ENCODE measurements at places on chromosomes 16 and 17.

- no peak for DNase-seq
Observed at GRCh38 chr16:88854306-88855111, 2.2 kb downstream of the GALNS start.

DNA sequence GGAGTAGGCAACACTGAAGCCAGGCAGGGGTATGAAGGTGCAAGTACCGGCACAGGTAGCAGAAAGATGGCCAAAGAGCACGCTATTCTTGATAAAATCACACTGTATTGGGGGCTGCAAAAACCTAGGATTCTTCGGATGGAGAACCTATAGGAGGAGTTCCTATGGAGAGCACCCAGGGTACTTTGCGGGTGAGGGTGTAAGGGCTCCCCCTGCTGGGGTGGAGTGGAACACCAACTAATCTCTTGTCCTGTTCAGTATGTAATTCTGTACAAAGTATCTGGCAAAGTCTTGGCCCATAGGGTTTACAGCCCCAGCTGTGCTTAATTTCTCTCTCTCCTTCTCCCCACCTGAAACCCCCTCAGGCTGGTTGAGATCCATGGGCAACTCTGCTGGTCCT is 393.1 kb upstream of the ASIC2 start:
- DNase-seq, result no peak

GRCh38 chr17:67841992-67842391 is 16.7 kb downstream of the BPTF start:
- no peak for DNase-seq

DNA sequence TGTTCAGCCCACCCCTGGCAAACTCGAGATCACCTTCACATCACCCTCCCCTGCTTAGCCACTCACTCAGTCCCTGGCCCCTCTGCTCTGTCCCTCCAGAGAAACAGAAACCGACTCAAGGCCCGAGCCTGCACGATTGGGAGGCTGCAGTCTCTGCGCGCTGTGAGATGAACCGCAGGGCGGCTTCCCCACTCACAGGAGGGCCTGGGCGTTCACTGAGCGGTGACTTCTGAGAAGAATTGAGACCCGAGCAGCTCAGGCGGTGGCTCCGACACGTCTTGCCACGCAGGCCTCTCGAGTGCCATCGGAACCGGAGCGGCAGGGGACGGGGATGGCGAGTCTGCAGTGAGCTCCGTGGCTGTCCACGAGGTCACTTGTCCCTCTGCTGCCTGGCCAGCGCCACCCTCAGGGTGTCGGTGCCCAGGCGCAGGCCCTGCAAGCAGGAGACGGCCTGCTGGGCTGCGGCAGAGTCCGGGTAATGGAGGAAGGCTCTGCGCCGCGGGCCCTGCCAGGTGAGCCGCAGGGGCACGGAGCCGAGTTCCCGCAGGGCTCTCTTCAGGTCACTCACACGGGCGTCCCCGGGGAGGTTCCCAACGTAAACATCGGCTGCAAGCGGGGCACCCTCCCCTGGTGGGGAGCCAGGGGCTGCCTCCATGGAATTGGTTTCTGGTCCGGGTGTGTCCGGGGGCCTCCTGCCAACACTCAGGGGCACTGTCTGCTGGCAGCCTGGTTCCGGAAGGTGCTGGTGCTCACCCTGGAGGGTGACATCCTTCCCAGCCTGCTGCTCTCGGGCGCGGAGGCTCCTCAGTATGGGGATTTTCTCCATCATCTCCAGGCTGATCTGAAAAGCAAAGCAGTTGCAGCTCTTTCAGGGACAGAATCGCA is 21.6 kb downstream of the FOXF1 start:
- no peak for DNase-seq

GRCh38 chr16:9527976-9528375 is 436.5 kb downstream of the HAPSTR1 start:
- DNase-seq, result no peak

GRCh38 chr17:34420254-34420766 is 57.3 kb upstream of the CCL1 start:
- peak; percentile 45 for DNase-seq

DNA sequence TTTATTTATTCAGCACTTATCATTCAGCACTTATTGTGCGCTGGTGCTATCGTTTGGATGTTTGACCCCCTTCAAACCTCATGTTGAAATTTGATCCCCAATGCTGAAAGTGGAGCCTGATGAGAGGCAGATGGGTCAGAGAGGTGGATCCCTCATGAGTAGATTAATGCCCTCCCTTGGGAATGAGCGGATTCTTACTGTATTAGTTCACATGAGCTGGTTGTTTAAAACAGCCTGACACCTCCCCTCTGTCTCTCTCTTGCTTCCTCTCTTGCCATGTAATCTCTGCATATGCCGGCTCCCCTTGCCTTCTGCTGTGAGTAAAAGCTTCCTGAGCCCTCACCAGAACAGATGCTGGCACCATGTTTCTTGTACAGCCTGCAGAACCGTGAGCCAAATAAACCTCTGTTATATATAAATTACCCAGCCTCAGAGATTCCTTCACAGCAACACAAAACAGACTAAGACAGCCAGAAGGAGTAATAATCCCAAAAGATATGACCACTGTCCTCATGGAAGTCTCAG is 111.1 kb downstream of the CACNG3 start:
- no peak for DNase-seq

DNA sequence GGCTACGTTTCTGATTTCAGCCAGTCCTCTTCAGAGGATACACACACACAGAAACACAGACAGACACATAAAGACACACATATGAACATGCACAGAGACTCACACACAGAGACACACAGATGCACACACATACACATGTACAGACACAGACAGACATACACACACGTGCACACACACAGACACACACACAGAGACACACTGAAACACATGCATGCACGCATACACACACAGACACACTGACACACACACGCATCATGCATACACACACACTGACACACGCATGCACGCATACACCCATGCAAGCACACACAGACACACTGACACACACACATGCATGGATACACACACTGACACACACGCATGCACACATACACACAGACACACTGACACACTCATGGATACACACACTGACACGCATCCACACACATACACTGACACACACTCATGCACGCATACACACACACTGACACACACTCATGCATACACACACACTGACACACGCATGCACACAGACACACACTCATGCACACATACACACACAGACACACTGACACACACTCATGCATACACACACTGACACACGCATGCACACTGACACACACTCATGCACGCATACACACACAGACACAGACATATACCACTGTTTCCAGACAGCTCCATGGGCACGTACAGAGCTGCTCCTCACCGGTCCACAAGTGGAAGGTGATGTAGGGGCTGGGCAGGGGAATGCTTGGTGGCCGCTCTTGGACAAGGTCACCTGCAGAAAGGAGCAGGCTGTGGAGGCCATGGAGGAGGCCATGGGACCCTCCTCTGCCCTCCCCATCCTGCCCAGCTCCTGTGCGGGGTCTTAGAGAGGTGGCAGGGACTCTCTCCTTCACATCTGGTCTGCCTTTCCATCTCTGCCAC is 30.1 kb upstream of the MFSD6L start:
- DNase-seq, result no peak

- no peak for DNase-seq
Observed at GRCh38 chr17:49454050-49454449, 39.4 kb upstream of the PHB1 start.

- no peak for DNase-seq
Observed at GRCh38 chr17:83201206-83202001, 122.0 kb downstream of the METRNL start.

DNA sequence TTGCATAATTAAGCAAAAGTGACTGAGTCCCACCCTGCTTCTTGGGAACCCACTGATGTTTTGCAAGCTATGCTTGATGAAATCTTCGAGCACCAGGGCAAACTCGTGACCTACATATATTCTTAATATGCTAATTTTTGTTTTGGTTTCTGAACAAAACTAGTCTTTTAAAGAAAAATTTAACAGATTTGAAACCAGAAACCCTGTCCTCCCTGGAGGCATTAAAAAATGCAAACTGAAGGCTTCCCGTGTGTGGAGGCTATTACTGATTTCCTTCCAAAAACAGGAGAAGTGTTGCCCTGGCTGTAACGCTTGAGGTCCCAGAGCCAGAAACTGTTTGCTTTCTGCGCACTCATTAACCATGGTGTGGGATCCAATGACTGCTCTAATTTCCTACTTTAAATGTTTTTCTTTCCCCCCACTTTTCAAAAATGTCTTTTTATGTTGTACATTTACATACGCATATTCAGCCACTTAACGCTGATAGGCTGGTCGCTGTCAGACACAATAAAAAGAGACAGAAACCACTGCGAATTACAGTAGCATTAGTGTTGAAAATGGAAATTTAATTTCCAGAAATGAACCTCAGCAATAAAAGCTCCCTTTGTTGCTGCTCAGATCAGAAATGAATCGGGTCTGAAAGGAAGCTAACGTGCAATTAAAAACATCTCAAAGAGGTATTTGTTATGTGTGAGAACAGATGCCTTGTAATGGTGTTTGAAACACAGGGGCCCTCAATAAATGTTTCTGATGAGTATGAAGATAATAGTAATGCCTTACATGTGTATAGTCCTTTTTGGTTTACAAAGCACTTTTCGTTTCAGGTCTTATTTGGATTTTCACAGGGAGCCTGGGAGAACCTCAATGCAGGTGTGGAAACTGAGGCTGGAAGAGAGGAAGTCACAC is 39.9 kb upstream of the IRX6 start:
- no peak for DNase-seq

DNA sequence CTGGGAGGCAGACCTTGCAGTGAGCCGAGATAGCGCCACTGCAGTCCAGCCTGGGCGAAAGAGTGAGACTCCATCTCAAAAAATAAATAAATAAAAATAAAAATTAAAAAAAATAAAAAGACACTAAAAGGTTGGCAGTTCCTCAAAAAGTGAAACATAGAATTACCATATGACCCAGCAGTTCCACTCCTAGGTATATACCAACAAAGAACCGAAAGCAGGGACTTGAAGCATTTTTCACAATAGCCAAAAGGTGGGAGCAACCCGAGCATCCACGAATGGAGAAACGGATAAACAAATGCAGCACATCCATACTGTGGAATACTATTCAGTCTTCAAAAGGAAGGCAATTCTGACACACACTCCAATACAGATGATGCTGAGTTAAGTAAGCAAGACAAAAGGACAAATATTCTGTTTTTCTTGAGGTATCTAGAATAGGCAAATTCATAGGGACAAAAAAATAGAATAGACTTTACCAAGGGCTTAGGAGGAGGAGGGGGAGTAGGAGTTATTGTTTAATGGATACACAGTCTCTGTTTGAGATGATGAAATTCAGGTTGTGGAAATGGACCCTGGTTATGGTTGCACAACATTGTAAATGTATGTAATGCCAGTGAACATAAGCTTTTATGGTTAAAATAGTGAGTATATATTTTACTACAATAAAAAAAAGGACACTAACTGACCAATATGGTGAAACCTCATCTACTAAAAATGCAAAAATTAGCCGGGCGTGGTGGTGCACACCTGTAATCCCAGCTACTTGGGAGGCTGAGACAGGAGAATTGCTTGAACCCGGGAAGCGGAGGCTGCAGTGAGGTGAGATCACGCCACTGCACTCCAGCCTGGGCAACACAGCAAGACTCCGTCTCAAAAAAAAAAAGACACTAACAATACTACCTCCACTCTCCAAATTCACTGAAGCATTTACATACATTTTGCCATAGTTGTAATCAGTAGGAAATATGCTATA is 27.0 kb upstream of the SLC35B1 start:
- DNase-seq, result no peak

- no peak for DNase-seq
Observed at GRCh38 chr17:49850772-49851386, 3.0 kb upstream of the TAC4 start.

- DNase-seq, result no peak
Observed at GRCh38 chr16:53968896-53969295, 264.9 kb downstream of the FTO start.

GRCh38 chr16:30957456-30958174 is at the start of gene SETD1A:
Gene SETD1A, plus strand, starts transcription at chr16:30957754. Its CDS starts 978 bp downstream, at chr16:30958732.
- peak; percentile 96 for DNase-seq

DNA sequence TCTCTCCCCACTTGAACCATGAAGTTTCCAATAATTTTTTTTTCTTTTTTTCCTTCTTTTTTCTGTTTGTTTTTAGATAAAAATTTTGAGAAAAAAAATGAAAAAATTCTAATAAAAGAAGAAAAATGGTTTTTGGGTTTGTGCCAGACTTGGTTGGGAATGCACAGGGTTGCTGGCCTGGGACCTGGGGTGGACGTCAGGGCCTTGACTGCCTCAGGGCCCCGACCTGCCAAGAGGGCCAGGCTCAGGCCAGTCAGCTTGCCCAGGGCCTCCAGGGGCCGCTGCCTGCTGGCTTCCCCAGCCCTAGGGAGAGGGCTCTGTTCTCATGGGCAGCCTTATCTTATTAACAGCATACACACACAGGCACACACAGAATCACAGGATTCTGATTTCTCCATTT is 6.5 kb downstream of the TBX6 start:
- DNase-seq, result no peak

DNA sequence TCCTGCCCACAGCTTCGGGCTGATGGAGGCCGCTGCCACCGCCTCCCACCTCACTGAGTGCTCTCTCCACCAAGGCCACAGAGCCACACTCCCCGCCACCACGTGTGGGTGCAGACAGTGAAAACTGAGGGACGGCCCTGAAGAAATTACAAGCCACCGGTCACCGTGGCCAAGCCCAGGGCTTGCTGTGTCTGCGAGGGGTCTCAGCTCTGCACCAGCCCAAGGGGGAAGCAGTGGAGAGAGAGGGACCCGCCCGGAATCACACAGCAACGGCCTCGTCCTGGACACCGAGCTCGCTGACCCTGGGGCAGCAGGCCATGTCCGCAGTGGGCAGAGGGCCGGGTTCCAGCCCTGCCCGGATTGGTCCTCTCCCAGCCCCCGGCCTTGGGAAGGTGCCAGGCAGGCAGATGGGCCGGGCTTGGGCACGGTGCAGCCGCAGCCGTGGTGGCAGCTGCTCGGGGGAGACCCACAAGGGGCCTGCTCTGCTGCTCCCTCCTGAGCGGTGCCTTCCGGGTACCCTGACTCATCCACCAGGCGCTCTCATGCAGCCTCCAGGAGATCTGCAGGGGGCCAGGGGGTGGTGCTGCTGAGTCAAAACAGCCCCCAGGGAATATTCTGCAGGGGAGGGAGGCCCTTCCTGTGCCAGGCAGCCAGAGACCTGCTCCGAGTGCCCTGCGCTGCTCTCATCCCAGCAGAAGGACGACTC is 52.0 kb downstream of the CBFA2T3 start:
- no peak for DNase-seq

- no peak for DNase-seq
Observed at GRCh38 chr17:15651583-15652110, 32.1 kb upstream of the FBXW10B start.

DNA sequence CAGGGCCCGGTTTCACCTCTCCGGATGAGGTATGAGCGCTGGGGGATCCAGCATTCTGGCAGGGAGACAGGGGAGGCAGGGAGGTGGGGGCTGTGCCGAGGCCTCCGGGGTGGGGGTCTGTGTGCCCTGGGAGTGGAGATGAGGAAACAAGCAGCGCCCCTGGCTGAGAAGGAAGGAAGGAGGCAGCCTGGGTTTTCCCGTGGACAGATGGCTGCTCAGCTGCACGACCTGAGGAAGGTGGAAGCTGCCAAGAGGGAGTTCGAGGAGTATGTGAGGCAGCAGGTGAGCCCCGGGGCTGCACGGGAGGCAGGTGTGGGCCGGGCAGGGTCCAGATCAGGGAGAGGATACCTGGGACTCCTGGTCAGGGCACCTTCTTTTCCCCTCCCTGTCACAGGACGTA is 4.3 kb downstream of the RNF112 start:
- DNase-seq, result no peak

- DNase-seq, result no peak
Observed at GRCh38 chr17:43530288-43531081, 15.7 kb downstream of the ETV4 start.

GRCh38 chr16:71674229-71674628 is 48.2 kb downstream of the MARVELD3 start:
- DNase-seq, result no peak

- DNase-seq, result no peak
Observed at GRCh38 chr16:9128346-9129342, 37.2 kb downstream of the HAPSTR1 start.

All from activated CD8-positive, alpha-beta memory T cell treated with anti-CD3 and anti-CD28 coated beads for 1 hour (primary cell).